ENCODE measurements at places on chromosomes 6 and 20.

GRCh38 chr6:77653816-77654215, 977 bp downstream of the MEI4 start:
- no peak for DNase-seq

DNA sequence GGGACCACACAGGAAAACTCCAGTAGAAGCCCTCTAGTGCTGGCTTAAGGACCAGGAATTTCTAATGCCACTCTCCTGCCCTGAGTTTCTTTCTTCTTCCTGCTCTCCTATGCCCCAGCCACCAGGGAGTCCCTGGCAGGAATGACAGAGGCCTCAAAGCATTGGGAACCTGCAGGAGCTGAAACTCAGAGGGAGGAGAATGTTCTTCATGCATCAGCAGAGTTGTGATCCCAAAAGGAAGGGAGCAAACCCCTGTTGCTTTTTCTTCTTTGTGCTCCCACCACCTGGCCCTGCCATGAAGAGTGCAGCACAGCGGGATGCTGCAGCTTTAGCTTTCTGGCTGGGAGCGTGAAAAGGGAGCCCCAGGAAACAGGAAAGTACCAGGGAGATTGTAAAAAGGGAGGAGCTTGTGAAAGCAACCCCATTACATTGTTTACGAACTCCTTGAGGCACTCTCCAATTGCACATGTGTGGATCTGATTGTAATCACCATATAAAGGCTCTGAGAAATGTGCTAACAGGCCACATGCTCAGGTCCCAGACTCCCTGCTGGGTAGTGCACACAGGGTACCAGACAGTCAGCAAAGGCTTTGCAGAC, 34.7 kb upstream of the FKBP1A start:
- no peak for DNase-seq

- DNase-seq, result no peak
These were observed 15.2 kb downstream of the MTO1 start for GRCh38 chr6:73476723-73477122.

GRCh38 chr6:150503041-150503440, 96.6 kb upstream of the PLEKHG1 start:
- DNase-seq, result no peak

DNA sequence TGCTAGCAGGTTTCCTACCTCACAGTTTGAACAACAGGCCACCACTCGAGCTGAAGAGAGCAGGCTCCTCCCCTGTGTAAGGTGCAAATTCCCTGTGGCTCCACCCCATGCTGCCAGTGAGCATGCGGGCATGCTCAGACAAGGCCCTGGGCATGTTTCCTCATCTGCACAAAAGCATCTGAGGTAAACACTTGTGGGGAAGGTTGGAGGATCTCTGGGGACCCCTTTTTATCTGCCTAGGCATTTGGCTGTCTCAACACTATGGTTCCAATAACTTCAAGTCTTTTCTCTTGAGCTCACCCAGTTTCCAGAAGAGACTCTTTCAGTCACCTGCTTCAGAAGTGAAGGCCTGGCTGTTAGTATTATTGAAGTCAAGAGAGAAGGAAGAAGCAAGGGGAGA, 9.4 kb downstream of the C6orf58 start:
- no peak for DNase-seq

GRCh38 chr6:93789532-93789931, 370.2 kb upstream of the EPHA7 start:
- no peak for DNase-seq

GRCh38 chr6:94130478-94130877, 711.1 kb upstream of the EPHA7 start:
- DNase-seq, result no peak

- DNase-seq, result no peak
These were observed 27.6 kb downstream of the MRAP2 start for GRCh38 chr6:84061174-84061573.

DNA sequence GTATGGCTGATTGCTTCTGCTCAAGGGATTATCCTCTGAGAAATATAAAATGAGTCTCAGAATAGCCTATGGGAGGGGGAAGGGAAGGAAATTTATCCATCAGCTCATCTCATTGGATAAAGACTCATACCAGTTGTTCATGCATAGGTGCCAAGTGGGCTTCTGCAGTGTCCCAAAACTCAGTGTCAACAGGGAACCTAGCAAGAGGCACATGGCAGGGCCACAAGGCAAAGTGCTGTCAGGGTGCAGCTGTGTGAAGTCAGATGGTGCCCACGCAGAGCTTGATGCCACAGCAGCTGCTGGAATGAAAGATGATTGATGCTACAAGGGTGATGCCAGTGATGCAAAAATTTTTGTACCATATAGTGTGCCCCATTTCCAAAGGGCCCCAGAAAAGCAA, 3.2 kb upstream of the CHD6 start:
- no peak for DNase-seq

- DNase-seq, result no peak
These were observed 34.0 kb downstream of the ZBTB9 start for GRCh38 chr6:33488339-33488738.

DNA sequence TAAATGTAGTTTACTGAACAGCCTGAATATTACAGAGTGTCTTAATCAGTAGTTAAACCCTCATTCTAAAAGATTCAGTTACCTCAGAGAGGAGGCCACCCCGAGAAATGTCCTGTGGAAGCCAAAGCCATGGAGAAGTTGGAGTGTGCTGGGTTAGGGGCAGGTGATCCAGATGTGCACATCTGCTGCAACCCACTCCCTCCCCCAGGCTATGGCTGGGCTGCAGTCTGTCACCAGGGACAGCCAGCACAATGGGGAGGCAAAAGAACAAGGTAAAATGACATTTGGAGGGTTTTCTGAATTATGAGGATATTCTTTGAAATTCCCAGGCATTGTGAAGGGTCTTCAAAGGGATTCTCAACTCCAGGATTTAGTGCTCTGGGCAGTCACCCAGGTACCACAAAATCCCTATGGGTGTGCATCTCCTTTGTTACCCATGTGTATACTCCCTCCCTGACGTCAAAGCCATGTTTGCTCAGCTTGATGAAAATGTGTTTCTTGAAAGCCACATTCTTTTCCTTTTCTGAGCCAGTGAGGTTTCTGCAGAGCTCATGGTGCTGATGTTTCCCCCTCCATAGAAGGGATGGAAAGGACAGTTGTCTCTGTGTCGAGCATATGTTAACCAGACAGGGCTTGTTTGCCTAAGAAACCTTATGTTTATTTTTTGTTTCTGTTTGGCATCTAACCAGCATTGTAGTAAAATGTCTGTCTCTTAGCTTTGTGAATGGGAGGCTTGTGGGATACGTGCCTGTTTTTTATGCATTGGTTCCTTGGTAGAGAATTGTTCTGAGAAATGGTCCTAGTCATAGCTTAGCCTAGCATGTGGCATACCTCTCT, 212.3 kb upstream of the TBX18 start:
- DNase-seq, result no peak

Data from GF-D8 (cell line).